ENCODE measurements at places on chromosomes 2 and 18.
A peak's percentile ranks its signal among the peaks of the same experiment; 100 is the strongest.

DNA sequence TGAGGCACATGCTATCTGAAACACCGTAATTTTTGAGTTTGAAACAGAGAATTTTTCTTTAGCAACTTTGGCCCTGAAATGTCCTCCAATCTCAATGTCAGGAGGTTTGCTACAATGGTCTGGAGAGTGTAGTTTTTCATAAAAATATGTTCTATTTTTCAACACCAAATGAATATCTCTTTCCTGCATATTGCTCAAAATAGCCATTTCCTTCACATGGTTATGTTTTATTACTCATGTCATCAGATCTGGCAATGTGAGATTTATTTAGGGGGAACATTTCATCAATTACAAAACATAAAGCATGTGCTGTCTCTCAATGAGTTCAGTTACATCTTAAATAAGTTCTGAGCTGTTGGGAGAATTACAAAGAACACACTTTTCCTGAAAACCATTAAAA, 871.9 kb upstream of the FSHR start:
- no peak for DNase-seq

DNA sequence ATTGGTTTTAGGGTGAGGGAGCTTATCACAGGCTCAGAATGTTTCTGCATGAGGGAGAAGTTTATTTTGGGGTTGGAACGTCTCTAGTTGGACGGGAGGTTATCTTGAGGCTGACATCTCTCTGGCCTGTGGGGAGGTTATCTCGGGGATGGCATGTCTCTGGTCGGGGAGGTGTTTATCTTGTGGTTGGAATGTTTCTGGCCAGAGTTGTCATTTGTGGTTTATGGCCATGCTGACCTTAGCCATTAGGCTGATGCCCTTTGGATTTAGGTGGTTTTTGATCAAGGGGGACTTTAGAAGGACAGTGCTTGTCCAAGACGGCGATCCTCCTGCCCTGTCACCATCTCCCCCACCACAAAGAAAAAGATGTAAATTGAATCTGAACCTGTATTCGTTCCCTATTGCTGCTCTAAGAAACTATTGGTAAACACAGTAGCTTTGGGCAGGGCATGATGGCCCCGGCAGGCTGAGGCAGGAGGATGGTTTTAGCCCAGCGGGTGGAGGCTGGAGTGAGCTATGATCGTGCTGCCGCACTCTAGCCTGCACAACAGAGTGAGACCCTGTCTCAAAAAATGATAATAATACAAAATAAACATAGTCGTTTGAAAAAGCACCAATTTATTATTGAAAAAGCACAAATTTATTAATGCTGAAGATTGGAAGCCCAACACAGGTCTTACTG, 17.8 kb upstream of the MPPE1 start:
- DNase-seq, result no peak

DNA sequence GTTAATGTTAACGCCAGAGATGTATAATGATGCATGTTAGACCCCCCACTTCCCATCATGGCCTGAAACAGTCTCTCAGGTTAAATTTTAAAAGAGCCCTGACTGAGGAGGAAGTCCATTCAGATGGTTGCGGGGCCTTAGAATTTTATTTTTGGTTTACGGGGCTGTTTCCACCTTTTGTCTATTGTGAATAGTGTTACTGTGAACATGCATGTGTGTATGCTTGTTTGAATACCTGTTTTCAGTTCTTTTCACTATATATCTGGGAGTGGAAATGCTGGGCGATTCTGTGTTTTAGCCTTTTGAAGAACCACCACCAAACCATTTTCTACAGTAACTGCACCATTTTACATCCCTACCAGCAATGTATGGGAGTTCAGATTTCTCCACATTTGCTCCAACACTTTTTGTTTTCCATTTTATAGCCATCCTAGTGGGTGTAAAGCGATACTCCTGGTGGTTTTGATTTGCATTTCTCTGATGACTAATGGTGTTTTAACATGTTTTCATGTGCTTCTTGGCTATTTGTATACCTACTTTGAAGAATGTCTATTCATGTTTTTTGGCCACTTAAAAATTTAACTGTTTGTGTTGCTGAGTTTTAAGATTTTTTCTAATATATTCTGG, 133.0 kb downstream of the MYO3B start:
- no peak for DNase-seq

DNA sequence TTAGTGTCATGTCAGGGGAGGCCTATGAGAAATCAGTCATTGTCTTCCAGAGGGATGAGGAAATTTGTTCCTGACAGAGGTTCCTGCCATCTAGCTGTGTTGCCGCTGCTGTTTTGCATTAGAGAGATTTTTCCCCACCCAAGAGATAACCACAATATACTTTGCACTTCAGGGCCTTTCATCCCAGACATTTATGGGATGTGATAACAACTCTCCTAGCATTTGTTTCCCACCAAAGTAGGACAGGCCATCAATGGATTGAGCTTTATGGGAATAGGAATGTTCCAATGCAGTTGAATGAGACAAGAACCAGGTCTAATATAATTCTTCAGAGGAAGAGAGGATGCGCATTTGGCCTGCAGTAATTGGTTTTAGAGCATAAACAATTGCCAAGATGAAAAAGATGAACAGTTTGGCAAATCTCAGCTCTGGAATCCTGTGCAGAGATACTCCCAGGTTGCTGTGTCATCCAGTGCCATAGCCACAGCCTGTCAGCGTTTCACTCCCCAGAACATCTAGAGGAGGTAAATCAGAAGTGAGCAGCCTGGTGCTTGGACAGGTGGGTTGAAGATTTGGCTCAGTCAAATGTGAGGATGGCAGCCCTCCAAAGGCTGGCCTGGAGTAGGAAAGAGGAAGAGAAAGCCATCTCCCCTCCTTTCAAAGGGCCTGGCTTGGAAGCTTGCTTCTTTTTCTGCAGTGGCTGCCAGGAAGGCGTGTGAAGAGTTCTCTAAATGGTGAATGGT, 93.7 kb upstream of the SETBP1 start:
- DNase-seq, result no peak

DNA sequence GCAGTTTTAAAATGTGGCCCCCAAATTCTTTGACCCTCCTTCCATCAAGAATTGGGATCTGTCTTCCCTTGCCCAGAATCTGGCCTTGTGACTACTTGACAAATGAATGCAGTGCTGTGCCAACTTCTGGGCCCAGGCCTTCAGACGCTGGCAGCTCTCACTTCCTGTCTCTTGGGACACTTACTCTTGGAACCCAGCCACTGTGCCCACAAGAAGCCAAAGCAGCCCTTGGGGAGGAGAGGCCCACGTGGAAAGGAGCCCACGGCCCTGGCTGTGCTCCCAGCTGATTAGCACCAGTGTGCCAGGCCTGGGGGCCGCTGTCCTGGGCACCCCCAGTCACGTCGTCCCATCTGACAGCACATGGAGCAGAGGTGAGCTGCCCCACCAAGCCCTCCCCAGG, 56.6 kb downstream of the RPL37A start:
- DNase-seq, result no peak

- peak; percentile 68 for DNase-seq
Measured at GRCh38 chr2:1091895-1092585, 141.4 kb downstream of the SNTG2 start.

- no peak for DNase-seq
Measured at GRCh38 chr2:239917957-239918481, 107.1 kb downstream of the NDUFA10 start.

DNA sequence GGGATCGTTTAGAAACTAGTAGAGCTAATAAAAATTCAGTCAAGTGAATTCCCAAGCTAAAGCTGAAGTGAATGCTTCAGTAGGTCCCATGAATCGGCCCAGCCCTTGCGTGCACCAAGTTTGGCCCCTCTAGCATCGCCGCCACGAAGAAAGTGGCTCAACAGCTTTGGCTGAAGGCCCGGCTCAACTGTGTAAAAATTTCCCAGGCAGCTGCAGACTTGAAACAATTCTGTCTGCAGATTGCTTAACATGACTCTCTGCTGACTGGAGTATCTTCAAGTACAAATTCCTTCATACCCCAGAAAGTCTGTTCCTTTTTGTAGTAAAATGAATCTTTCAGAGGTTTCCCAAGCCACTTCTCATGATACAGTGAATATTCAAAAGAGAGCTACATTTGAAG, 32.7 kb downstream of the ALMS1 start:
- peak; percentile 86 for DNase-seq

DNA sequence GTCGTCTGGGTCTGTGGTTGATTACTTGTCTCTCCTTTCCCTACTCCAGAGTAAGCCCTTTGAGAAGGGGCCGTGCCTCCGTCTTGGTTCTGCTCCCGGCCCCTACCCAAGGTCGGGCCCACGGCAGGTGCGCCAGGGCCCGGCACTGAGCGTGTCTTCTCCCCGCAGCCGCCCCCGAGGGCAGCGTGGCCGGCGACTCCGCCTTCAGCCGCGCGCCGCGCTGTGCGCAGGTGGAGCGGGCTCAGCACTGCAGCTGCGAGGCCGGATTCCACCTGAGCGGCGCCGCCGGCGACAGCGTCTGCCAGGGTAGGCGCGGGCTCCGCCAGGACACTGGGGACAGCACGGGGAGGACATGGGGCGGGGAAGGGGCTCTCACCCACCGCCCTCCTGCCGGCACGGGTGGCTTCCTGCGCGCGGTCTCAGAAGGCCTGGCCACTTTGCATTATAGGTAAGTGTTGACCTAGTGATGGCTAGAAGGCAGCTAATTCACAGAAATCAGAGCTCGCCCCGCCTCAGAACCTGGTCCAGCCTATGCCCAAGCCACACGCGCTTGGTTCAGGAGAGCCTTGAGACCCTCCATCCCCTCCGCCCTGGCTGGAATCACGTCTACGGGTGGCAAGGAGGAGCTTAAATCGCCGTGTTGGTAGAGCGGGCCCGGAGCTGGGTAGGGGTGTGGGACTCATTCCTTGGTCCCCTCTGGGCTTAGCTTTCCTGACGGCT, 43.5 kb downstream of the FBLN7 start:
- DNase-seq, result no peak

DNA sequence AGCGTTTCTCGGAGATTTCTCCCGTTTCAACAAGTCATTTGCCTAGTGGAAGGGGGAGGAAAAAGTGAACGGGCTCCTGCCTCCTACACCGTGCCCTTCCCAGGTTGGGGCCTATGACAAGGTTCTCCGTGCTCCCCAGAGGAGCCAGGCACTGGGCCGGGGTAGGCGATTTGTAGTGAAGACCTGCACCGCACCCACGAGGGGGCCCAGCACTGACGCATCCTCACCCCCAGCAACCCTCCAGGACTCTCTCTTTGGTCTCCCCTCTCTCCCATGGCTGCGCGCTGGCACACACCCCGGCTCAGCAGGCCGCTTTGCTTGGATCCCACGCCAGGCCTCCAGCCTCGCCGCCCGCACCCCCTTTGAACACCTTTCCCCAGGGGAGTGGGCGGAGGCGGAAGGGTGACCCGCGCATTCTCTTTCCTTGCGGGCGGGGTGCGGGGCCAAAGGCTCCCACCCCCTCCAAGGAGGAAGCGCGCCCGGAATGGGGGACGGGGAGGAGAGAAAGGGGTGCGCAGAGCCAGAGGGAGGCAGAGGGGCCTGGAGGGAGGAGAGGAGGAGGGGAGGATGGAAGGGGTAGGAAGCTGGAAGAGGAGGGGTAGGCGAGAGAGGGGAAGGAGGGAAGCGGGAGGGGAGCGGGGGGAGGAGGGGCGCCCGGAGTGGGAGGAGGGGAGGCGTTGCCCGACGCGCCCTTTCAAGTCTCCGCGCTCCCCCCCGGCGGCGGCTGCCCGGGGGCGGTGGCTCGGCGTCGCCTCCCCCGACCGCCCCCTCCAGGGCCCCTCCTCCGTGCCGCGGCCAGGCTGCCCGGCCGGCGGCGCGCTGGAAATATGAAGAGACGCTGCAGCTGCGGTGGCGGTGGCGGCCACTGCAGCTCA, at the start of gene APCDD1:
Gene APCDD1, plus strand, starts transcription at position 830 of the 875 bp plus-strand sequence. CDS start 347 bp downstream, outside the sequence.
- no peak for DNase-seq

DNA sequence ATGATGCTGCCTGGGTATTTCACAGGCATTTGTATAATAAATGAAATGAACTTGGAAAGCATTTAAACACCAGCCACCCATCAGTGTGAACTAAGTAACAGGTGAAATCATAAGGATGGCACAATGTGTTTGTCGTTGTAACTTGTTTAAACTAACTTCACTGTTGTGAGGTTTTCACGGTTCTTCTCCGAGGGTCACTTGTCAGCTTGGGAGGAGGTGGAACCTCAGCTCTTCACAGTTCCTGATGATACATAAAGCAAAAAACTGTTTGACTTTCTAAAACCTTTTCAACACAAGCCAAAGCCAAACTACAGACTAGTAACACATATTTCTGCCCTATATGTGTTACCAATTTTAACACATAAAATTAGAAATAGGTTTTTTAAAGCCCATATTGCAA, 13.1 kb downstream of the TMEM18 start:
- no peak for DNase-seq

DNA sequence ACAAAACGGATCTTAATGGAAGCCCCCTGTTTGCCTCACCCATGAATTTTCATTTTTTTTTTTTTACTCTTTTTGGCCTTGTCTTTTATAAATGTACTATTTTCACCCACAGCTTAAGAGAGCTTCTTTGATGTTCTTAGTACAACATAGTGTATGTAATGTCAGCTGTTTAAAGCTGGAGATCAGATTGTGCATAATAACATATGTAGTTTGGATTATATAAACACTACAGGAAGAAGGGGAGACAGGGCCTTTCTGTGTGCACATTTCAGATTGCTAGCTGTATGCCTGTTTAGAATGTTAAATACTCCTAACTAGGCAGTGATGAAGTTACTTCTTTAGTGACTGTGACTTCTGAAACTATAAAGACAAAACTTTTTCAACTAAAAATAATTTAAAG, 2.1 kb upstream of the TANC1 start:
- no peak for DNase-seq

DNA sequence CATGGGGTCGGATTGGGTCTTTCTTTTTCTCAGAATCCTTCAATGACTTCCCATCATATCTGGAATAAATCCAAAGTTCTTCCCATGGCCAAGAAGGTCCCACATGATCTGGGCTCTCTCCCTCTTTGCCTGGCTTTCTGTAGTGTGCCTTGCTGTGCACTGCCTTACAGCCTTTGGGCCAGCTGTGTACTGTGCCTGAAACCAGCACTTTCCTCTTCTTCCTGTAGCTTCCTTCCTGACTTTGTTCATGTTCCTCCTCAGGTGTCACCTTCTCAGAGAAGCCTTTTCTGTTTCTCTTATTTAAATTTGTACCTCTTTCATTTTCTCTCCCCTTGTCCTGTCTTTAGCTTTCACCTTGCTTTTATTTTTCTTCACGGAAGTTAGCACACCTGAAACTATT, 4.3 kb upstream of the CDCA7 start:
- no peak for DNase-seq

- DNase-seq, result no peak
Measured at GRCh38 chr2:39989888-39990287, 210.8 kb upstream of the THUMPD2 start.

- DNase-seq, result no peak
Measured at GRCh38 chr2:14569294-14569693, 63.2 kb upstream of the LRATD1 start.

GRCh38 chr18:54378057-54378456, 20.4 kb downstream of the C18orf54 start:
- DNase-seq, result no peak

- no peak for DNase-seq
Measured at GRCh38 chr2:95058466-95058988, 33.0 kb downstream of the MAL start.

Measured in AG20443 (cell line).